Naive thymus-derived CD8-positive, alpha-beta T cell (primary cell): ENCODE measurements at places on chromosomes 12 and 14.

DNA sequence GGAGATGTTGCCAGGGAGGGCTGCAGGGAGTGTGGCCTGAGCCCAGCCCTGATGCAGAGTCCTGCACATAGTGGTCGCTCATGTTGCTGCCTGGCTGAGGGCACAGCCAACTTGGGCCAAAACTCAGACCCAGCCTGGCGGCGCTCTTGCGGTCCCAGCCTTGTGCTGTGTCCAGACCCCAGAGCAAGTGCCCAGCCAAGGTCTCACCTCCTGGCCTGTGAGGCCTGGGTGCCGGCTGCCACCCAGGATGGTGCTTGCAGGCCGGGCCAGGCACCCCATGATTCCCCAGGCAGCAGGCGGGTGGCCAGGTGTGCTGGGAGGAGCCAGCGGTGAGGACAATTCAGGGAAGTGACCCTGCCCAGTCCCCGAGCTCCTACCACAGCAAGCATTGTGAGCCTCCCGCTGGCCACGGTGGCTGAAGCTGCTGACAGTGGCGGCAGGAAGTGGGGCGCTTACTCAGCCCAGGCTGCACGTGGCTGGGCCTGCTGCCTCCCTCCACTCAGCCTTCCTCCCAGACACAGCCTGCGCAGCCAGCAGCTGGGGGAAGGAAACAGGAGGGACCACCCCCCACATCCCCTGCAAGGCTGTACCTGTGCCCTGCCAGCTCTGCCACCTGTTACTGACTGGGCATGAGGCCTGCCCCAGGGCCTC lies 17.7 kb upstream of the PGF start:
- no peak for DNase-seq
- no peaks in the 10 kb centered on the region for H3K4me1 ChIP-seq
- H3K27ac ChIP-seq = no peak overlapping the region
- H3K36me3 ChIP-seq = no peaks in the 10 kb centered on the region
- no peaks in the 10 kb centered on the region for H3K27me3 ChIP-seq
- H3K4me3 ChIP-seq = no peak overlapping the region

- no peaks in the 10 kb centered on the region for H3K4me1 ChIP-seq
- H3K4me3 ChIP-seq = no peak overlapping the region
- DNase-seq = no peak
- no peak overlapping the region for H3K27ac ChIP-seq
- no peaks in the 10 kb centered on the region for H3K27me3 ChIP-seq
- H3K36me3 ChIP-seq = no peaks in the 10 kb centered on the region
Observed at GRCh38 chr12:127539226-127539858, 727.6 kb upstream of the TMEM132C start.

- no peaks in the 10 kb centered on the region for H3K36me3 ChIP-seq
- H3K4me1 ChIP-seq = peaks cover 47% of the 10 kb centered on the region
- H3K4me3 ChIP-seq = peak overlapping the region; percentile 94
- H3K27me3 ChIP-seq = no peaks in the 10 kb centered on the region
- peak; percentile 80 for DNase-seq
- peak overlapping the region; percentile 94 for H3K27ac ChIP-seq
Observed at GRCh38 chr12:69329669-69330428, 18.3 kb upstream of the LYZ start.

DNA sequence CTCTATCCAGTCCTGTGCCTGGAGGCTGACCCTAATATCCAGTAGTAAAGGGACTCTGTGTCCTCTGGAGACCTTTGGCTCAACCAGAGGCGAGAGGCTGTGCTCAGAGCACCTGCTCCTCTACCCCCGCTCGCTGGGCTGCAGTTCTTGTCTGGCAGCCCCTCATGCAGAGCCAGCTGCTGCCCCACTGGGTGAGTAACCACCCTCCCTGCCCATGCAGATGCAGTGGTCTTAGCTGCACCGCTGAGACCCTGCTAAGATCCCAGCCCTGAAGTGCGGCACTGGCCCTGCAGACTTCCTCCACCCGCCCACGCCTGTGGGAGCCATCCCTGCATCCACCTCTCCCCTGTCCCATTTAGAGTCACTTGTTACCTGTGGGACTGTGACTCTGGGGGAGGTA lies 347.5 kb upstream of the SFSWAP start:
- H3K36me3 ChIP-seq = no peaks in the 10 kb centered on the region
- no peak overlapping the region for H3K4me3 ChIP-seq
- no peak overlapping the region for H3K27ac ChIP-seq
